ENCODE measurements at places on chromosomes 1 and 21.
A peak's percentile ranks its signal among the peaks of the same experiment; 100 is the strongest.

- no peak for DNase-seq
Observed at GRCh38 chr1:112048421-112048820, 59.0 kb upstream of the KCND3 start.

GRCh38 chr1:200021577-200022238 is 5.8 kb upstream of the NR5A2 start:
- no peak for DNase-seq

- no peak for DNase-seq
Observed at GRCh38 chr1:217590598-217590997, 40.3 kb downstream of the GPATCH2 start.

- no peak for DNase-seq
Observed at GRCh38 chr1:206554701-206555472, 47.6 kb downstream of the RASSF5 start.

DNA sequence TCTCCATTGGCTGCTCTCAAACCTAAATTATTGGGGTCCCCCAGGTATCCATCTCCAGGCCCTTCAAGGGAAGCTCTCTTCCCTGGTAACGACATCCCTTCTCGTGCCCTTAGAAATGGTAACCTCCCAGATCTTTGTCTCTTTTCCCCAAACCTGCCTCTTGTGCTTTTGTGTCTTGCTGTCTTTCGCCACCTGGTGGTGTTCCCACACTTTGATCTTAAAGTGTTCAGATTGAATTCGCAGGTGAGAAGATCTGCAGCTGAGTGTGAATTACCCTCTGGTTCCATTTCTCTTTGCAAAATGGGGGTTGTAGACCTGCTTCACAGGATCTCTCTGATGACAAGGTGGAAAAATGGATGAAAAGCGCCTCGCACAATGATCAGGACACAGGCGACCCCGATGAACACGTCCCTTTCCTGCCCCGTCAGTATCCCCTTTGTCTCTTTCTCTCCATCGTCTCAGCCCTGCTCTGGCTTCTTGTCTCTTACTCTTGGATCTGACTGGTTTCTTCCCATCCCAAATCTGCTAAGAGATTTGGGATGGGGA is 53.1 kb downstream of the DOP1B start:
- DNase-seq = peak; percentile 81

- DNase-seq = no peak
Observed at GRCh38 chr21:41868062-41868710, 11.0 kb downstream of the PRDM15 start.

- peak; percentile 97 for DNase-seq
Observed at GRCh38 chr1:41802532-41803501, 115.9 kb downstream of the HIVEP3 start.

GRCh38 chr1:209839875-209840546 is 12.2 kb downstream of the UTP25 start:
- no peak for DNase-seq

DNA sequence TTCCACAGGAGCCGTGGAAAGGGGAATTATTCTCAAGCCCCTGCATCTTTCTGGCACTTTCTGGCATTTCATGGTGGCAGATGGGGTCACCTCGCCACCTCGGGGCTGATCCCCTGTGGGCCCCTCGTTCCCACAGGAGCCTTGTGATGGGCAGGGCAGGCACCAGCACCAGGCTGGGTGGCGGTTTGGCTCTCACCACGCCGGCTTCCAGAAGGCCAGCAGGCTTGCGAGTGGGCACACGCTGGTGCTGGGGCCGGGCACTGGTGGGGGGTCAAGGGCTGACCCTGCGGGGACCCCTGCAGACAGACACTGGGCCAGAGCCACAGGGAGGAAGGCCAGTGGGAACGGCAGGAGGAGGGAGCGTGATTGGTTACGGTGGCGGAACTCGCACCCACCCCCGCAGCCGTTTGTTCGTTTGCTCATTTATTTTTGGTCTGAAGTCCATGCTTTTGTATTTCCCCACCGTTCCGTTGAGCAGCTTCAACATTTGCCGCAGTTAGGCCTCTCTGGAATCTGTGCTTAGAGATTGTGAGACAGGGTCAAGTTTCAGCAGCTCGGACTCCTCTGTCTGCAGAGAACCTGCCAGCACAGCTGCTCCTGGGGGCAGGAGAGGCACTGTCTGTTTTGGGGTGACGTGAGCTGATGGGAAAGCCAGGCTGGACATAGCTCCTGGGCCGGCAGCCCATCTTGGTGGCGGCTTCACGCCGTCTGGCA is 5.3 kb downstream of the COL18A1 start:
- DNase-seq = no peak

DNA sequence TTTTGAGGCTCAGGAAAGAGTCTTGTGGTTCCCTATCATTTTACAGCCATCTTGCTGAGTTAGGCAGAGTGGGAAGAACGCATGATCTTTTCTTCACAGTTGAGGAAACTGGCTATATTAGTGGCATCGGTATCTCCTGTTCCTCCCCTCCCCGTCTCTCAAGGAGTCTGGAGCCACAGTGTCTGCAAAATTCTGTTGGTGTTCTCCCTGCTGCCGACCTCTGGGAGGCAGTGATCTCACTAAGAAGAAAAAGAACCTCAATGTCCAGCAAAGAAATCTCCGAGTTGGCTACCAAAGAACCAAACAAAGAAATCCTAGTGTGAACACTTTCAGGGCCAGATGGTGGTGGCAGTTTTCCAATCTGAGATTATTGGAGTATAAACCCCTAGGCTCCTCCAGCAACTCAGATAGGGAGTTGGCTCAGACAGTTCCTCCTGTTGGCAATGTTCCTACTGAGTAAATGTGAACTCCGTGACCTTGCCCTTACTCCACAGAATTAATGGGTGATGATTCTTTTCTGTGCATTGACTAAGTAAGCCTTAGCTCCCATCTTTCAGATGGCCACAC is 41.2 kb downstream of the PRAMEF20 start:
- DNase-seq = no peak

- DNase-seq = no peak
Observed at GRCh38 chr1:202844935-202845334, 34.2 kb downstream of the PCAT6 start.

GRCh38 chr1:171641076-171641864 is 11.2 kb downstream of the MYOC start:
- DNase-seq = no peak

- no peak for DNase-seq
Observed at GRCh38 chr1:161226759-161227158, 899 bp downstream of the TOMM40L start.

DNA sequence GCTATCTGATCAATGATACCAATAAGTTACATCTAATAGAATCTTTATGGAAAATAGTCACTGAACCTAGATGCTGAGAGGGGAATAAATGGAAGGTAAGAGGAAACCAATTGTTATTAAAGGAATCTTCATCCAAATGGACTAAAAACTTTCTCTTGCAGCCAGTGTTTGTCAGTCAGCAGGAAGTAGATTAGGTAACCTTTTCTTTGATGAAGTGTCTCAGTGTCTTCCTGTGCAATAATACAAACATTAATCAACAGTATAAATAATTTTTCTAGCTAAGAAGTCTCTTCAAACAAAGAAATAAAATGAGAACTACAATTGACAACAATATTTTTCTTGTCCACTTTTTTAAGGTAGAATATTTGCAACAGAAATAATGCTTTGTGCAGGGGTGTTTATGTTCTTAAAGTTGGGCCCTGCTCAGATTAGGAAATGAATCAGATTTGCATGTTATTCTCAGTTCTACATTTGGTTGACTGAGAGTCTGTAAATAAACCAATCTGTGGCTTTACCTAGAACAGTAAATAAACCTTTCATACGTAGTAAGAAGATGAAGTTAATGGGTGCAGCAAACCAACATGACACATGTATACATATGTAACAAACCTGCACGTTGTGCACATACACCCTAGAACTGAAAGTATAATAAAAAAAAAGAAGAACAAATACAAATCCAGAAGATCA is 391.4 kb downstream of the MRPL39 start:
- no peak for DNase-seq

- no peak for DNase-seq
Observed at GRCh38 chr1:156552518-156552917, 19.8 kb downstream of the IQGAP3 start.

- no peak for DNase-seq
Observed at GRCh38 chr1:113479713-113480676, 89.7 kb downstream of the MAGI3 start.

- DNase-seq = no peak
Observed at GRCh38 chr1:29310616-29311180, 74.4 kb downstream of the PTPRU start.

DNA sequence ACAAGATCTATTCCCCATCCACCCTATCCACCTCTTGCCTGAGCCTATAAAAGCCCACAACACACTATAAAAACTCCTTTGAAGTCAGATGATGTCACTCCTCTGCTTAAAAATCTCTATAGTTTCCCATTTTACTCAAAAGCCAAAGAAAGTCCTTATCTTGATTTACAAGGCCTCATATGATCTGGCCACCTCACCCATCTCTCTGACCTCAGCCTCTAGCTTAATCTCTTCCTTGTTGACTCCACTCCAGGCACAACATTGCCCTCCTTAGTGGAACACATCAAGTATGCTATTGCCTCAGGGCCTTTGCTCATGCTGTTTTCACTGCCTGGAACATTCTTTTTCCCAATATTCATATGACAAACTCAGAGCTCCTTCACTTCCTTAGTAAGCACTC is 33.3 kb downstream of the ZNF281 start:
- no peak for DNase-seq

DNA sequence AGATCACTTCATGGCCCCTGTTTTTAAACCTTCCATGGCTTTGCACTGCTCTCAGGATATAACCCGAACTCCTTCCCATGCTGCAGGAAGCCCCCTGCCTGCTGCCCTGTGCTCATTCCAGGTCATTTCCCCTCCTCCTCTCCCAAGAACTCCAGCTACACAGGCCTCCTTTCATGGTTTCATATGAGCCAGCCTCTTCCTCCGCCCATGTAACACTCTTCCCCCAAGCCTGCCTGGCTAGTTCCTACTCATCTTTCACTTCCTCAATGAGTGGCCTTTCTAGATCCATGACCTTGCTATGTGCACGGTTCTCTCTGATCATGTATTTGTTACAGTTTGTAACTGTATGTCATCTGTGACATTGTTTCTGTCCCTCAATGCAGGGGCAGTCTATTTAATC is 3.1 kb upstream of the NCF2 start:
- no peak for DNase-seq

- no peak for DNase-seq
Observed at GRCh38 chr1:45206808-45207623, 611 bp upstream of the ZSWIM5 start.

- no peak for DNase-seq
Observed at GRCh38 chr21:41948078-41948895, 5.5 kb downstream of the C2CD2 start.

- DNase-seq = no peak
Observed at GRCh38 chr1:21861602-21862429, 49.8 kb downstream of the LDLRAD2 start.

GRCh38 chr1:243758647-243759046 is 91.4 kb downstream of the AKT3 start:
- no peak for DNase-seq

DNA sequence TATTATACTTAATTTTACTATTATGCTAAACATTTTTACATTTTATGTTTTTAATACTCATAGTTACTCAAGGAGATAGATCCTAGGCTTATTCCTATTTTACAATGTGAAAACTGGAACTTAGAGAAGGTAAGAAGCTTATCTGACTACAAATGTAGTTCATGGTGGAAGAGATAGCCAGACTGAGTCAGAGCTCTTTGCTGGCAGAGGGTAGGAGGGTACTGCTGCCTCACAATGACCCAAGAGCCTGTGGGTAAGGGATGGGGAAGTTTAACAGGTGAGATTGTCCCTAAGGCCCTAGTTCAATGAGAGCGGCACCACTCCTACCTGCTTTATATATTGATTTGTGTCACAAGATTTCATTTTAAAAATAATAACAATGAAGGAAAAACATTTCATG is 34.1 kb upstream of the NEK7 start:
- DNase-seq = no peak

GRCh38 chr1:11134898-11135266 is 35.2 kb upstream of the EXOSC10 start:
- no peak for DNase-seq

DNA sequence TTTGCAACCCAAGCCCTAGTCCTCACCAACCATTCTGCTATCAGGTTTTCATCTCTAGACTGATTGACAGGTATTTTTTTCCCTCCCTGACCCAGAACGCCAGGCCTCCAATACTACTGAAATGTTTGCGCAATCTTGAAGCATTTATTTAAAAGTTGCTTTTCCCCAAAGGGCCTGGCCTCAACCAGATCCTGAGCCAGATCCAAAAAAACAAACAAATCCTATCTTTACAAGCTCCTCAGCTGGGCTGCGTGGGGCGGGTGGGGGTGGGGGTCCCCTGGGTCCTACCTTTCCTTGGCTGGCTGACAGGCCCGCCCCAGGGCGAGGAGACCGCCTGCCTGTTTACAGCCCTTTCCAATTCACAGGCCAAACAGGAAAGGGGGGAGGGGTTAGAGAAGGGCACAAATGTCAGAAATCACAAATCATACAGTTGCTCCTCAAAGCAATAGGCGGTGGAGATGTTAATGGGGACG is 98.8 kb downstream of the FOXD2 start:
- DNase-seq = peak; percentile 36

GRCh38 chr1:153624965-153625611 is 2.2 kb downstream of the S100A13 start:
- DNase-seq = no peak

GRCh38 chr1:17919525-17920439 is 164.6 kb downstream of the ACTL8 start:
- peak; percentile 57 for DNase-seq

- no peak for DNase-seq
Observed at GRCh38 chr1:110482662-110483307, 31.8 kb downstream of the PROK1 start.

DNA sequence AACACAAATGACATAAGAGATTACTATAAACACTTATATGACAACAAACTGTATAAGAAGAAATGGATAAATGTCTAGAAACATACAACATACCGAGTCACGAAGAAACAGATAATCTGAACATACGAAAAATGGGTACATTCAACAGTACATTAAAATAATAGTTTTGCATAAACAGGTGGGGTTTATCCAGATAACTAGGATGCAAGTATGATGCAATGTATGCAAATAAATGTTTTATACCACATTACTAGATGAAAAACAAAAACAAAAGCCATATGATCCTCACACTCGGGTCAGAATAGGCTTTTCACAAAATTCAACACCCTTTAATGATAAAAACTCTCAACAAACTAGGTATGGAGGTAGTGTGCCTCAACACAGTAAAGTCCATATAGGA is 1585.7 kb downstream of the BRINP3 start:
- DNase-seq = no peak

- DNase-seq = no peak
Observed at GRCh38 chr1:204721373-204722055, 36.0 kb upstream of the LRRN2 start.

GRCh38 chr1:206646504-206646903 is 11.2 kb downstream of the DYRK3 start:
- no peak for DNase-seq

DNA sequence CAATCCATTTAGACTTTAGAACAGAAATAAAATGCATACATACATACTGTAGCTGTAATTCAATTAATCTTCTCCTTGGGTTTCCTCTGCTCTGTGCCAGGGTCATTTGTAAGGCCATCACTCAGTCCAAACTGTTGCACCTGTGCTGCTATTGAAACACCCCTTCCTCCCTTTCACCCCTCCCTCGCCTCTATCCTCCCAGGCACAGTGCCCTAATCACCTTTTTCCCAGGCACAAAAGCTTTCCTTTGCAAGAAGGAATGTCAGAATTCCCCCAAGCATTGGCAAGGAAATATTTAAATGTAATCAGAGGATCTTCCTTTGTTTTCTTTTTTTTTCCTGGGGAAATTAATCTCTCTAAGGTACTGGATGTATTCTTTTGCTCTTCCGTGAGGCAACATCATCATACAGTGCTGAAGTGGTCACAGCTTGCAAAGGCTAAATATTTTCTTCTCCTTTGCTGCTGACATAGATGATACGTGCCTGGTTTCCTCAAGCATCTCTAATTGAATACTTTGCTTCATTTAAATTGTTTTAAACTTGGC is 339.3 kb upstream of the NR5A2 start:
- DNase-seq = no peak
